ENCODE measurements at places on chromosomes 1 and 21. TPM values are rescaled to one million over a fixed set of nuclear protein-coding genes. Genes with fewer than 3 reads are reported as not detected.

GRCh38 chr1:215728169-215728568 is 161.1 kb downstream of the KCTD3 start:
- no peak for DNase-seq

- no peak for DNase-seq
Observed at GRCh38 chr21:42411197-42411869, 7.6 kb downstream of the UBASH3A start.

- no peak for DNase-seq
Observed at GRCh38 chr1:119038363-119038762, 50.2 kb upstream of the TBX15 start.

DNA sequence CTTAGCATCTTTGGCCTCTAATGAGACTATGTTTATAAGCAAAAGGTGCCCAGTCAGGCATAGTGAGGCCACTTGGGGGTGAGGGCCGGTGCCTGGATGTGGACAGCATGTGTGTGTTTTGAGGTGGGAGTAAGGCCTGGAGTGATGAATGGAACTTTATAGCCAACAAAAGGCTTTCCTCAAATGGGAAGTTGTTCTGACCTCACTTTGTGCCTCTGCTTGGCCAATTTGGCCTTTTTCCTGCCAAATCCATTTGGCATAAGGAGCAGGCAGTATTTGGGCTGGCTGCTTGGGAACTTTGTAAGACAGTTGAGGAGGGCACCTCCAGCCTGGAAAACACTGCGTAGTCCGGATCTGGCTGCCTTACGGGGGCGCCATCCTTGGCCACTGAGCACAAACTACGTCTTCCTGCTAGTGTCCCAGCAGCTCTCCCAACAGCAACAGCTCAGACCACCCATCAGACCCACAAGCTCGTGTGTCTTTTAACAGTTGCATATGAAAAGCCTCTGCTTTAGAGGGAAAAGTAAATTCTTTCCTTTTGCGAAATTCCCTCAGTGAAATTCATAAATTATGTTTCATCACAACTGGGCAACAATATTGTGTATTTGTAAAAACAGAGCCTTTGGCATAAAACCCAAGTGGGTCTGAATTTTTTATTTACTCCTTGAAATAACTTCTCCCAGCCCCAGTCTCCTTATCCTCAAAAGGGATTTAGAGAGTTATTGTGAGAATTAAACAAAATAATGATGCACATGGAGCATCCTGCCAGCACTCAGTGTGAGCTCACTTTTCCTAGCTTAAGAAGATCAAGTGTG is 322.9 kb downstream of the DISC1 start:
- DNase-seq = no peak

DNA sequence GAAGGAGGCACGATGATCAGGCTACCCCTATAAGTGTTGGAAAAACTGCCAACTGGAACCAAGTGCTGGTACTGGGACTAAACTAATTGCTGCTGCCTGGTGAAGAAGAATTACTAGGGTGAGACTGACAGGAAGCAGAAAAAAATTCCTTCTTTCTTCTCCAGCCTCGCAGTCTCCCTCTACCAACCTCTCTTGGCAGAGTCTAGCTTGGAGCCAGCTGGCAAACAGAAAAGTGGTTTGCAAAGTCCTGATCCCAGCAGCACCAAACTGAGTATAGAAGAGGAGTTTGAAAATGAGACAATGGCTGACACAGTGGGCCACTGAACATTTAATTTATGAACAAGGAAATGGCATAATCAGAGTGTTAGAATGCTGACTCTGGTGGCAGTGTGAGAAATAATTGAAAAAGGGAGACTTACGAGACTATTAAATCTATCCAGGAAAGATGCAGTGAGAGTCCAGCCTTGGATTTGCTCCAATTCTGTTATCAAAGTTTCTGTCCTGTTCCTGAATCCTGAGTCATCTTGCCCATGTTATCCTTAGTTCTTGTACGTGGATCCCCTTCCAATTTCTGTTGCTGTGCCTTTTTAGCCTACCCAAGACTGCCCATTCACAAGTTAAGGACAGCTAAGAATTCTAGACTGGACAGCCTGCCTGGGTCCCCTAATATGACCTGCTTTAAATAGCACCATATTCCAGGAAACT is 23.7 kb upstream of the DISP1 start:
- no peak for DNase-seq

DNA sequence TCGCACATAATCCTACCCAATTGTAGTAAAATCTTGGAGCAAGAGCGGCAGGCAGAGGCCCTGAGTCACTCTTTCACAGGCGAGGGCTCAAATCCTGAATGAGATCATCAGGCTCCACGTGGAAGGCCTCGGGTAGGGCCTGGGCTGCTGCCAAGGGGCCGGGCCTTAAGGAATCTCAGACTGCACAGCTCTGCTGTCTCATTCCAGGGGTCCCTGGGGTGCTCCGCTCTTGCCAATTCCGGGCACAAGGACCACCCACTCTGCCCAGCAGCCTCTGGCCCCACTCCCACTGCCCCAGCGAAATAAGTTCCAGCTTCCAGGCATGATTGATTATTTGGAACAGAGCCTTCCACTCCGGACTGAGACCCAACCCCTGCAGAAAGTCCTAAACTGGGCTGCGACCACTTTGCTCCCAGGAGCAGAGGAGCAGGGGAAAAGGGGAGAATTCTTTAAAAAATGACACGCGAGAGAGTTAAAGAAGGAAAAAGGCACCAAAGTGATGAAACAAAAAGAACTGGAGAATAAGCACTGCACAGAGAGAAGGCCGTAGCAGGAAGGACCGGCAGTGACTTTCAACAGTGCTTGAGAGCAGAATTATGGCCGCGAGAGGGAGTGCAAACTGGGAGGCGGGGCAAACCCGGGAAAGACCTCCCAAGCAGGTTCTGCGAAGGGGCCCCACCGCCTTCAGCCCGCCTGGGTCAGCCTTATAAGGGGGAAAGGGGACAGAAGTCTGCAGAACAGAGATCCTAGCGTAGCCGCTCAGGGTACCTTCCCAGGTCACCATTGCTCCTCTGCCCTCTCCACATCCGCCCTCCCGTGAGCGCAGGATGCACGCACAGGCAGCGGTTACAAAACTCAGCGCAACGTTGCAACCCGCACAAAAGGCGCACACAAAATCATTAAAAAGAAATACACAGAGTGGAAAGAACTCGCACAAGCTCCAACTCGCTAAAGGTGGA is 2.0 kb downstream of the ADAMTS1 start:
- DNase-seq = peak; percentile 97

DNA sequence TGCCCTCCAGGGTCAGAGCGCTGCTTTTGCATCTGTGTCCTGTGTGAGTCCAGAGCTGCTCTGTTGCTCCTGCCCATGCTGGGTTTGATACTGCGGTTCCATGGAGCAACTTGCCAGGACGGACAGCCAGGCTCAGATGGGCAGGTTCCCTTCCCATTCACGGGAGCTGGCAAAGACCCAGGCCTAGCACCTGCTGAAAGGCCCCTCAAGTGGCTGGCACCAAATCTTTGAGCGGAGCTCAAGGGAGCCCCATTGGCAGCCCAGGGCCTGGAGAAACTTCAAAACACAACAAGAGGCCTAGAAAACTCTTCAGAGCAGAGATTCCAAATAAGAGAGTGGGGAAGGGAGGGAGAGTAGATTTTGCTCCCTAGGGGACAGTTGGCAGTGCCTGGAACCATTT is 97.2 kb downstream of the ACTL8 start:
- no peak for DNase-seq

- no peak for DNase-seq
Observed at GRCh38 chr1:110113551-110113950, 1.3 kb downstream of the UBL4B start.

The LRRC40 gene
- 30.9 TPM for total RNA-seq

The RNF186 gene
- not detected for total RNA-seq

The CLDN19 gene
- not detected for total RNA-seq

DNA sequence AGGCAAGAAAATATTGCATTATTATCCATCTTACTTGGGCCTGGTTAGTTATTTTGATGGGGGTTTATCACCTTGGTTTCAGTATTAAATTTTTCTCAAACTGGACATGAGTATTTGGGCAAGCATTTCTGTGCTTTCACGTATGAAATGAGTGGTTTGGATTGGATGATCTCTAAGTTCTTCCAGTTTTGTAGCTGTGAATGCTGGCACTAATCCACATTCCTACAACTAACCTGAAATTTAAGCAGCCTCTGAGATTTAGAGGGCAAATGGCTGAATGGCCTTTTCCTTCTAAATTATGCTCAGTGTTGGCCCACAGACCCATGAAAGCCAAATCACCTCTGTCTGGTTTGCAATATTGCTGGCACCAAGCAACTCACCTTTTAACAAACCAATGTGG is 475.0 kb upstream of the B3GALT2 start:
- no peak for DNase-seq

DNA sequence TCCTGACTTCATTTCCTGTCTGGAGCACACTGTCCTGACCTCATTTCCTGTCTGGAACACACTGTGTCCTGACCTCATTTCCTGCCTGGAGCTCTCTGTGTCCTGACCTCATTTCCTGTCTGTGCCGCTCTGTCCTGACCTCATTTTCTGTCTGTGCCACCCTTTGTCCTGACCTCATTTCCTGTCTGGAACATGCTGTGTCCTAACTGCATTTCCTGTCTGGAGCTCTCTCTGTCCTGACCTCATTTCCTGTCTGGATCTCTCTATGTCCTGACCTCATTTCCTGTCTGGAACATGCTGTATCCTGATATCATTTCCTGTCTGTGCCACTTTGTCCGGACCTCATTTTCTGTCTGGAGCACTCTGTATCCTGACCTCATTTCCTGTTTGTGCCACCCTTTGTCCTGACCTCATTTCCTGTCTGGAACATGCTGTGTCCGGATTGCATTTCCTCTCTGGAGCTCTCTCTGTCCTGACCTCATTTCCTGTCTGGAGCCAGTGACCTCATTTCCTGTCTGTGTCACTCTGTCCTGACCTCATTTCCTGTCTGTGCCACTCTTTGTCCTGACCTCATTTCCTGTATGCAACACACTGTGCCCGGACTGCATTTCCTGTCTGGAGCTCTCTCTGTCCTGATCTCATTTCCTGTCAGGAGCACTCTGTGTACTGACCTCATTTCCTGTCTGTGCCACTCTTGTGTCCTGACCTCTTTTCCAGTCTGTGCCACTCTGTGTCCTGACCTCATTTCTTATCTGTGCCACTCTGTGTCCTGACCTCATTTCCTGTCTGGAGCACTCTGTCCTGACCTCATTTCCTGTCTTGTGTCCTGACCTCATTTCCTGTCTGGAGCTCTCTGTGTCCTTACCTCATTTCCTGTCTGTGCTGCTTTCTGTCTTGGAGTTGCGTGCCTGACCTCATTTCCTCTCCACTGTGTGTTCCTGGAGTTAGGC is 27.6 kb downstream of the SKI start:
- DNase-seq = peak; percentile 64

GRCh38 chr21:40568807-40569206 is 278.2 kb downstream of the DSCAM start:
- DNase-seq = no peak

The DMAP1 gene
- total RNA-seq = 10.8 TPM

- DNase-seq = no peak
Observed at GRCh38 chr1:91707114-91707889, 178.6 kb downstream of the TGFBR3 start.

GRCh38 chr1:216812966-216813365 is 89.7 kb upstream of the ESRRG start:
- no peak for DNase-seq

DNA sequence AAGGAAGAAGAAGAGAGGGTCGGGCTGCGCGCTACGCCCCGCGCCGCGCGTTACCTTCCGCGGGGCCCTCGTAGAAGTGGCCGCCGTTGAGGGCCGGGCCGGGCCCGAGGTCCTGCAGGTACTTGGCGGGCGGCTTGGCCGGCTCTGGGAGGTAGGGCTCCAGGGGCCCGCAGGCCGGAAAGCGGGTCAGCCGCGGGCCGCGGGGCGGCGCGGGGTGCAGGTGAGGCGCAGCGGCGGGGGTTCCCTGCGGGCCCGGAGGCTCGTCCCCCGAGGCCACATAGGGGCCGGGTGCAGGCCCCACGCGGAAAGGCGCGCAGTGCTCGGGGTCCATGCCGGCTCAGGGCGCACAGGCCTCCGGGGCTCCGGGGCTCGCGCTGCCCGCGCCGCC is 196 bp downstream of the ALX3 start:
- no peak for DNase-seq

GRCh38 chr1:11434926-11435325 is 44.0 kb upstream of the DISP3 start:
- DNase-seq = no peak

DNA sequence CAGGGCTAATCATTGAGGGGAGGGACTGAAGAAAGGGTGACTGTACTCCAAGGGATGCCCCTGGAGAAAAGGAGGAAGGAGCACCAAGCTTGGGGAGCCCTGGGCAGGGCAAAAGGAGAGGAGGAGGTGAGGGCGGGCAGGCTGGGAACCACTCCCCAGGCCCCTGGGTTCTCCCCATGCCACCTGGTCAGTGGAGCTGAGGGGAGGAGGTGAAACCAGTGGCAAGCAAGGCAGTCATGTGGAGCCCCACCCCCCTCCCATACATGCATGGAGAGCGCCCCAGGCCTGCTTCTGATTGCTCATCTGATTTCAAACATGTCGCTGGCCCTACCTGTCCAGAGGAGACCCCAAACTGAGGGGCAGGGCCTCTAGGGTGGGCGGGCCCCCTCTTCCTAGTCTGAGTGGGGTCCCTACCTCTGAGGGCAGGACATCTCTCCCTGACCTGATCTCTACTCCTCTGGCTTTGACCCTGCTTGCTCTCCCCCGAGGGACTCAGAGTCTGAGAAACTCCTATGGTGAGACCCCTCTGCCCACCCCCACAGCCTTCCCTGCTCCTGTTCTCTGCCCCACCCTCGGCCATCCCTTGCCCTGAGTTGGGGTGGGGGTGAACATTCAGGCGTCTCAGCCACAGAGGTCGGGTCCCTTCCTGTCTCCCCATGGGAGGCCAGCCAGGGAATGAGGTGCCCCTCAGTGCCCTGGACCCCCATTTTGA is 18.6 kb downstream of the INSRR start:
- DNase-seq = no peak

GRCh38 chr1:162168261-162168660 is 98.8 kb downstream of the NOS1AP start:
- no peak for DNase-seq

- no peak for DNase-seq
Observed at GRCh38 chr1:96498744-96499340, 222.7 kb upstream of the PTBP2 start.

The OPRD1 gene
- 0.03 TPM for total RNA-seq

All from SJSA1 (cell line).